Stimulated activated effector memory CD8-positive, alpha-beta T cell treated with anti-CD3 and anti-CD28 coated beads, Interleukin-12 subunit alpha, Interleukin-12 subunit beta, amount 100 ng/mL, for 72 hours (primary cell): ENCODE measurements at places on chromosomes 1 and 21.

GRCh38 chr1:181149326-181150125 is 61.0 kb downstream of the IER5 start:
- peak; percentile 75 for DNase-seq

DNA sequence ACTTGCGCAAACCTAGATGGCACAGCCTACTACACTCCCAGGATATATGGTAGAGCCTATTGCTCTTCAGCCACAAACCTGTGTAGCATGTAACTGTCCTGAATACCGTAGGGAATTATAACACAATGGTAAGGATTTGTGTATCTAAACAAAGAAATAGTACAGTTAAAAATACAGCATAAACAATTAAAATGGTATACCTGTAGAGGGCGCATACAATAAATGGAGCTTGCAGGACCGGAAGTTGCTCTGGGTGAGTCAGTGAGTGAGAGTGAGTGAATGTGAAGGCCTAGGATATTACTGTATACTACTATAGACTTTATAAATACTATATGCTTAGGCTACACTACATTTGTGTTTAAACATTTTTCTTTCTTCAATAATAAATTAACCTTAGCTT is 99.3 kb downstream of the PLD5 start:
- DNase-seq, result no peak

DNA sequence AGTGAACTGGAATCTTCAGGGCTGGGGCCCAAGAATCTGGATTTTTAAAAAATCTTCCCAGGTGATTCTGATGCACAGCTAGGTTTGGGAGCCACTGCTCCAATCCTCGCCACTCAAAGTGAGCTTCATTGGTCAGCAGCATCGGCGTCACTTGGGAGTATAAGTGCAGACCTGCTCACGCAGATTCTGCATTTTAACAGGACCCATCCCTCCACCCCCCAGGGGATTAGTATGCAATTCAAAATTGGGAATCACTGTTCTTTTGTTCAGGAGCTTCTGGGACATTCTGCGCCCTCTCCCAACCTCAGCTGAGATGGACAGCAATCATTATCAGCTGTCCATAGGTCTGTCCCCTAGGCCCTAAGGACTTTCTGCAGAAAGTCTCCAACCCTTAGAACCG is 53.5 kb downstream of the LGR6 start:
- DNase-seq, result no peak

DNA sequence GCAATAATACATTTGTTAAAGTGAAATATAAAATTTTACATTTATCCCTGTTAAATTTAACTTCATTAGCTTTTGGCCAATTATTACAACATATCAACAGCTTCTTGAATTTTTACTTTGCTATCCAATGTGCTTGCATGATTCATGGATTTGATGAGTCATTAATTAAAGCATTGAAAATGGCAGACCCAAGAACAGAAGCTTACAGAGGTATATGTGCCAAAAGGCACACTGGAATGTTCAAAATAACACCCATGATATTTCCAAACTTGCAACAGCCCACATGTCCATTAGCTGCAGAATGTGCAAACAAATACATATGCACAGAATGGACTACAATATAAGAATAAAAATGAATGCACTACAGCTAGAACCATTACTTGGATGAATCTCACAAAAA is 76.4 kb upstream of the MAN1A2 start:
- DNase-seq, result no peak

GRCh38 chr1:20158358-20159070 is 19.4 kb downstream of the PLA2G2F start:
- no peak for DNase-seq

- DNase-seq, result no peak
Observed at GRCh38 chr21:36104317-36105300, 30.3 kb upstream of the CBR3 start.

- DNase-seq, result no peak
Observed at GRCh38 chr1:17944646-17945045, 163.0 kb upstream of the IGSF21 start.

- no peak for DNase-seq
Observed at GRCh38 chr1:36977731-36978406, 56.4 kb downstream of the GRIK3 start.

DNA sequence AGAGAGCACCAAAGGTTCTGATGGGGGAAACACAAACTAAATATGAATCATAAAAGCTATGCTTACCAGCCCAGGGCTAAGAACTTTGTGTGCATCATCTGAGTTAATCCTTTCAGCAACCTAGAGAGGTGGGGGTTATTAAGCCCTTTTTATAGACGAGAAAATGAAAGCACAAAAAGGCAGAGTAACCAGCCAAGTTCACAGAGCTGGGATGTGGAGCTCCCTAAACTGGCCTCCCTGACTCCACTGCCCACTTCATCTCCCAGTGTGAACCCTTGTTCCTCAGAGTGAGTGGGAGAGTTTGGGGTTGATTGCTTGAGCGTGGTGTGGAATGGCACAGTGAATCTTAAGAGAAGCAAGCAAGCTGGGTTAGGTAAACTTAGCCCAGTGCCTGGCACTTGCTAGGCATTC is 10.8 kb upstream of the BCAR3 start:
- DNase-seq, result no peak
